ENCODE measurements at places on chromosomes 12 and 14.
A peak's percentile ranks its signal among the peaks of the same experiment; 100 is the strongest.

DNA sequence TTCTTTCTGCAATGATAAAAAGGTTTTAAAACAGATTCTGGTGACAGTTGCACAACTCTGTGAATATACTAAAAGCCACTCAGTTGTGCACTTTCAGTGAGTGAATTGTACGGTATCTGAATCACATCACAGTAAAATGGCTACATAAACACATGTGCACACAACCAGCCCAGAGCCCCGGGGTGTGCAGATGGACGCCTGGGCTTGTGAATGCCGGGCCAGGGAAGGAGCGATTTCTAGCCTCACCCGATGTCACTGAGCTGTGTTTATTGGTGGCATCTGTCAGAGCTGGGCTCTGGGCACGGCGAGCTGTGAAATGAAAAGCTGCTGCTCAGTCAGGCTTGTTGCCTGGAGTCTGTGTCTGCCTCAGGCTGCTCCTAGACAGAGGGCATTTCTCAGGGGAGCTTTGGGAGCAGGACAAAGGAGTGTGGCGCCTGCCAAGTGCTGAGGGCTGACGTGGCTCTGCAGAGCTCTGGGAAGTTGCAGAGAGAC lies 25.9 kb downstream of the RHOF start:
- no peaks in the 10 kb centered on the region for H3K4me1 ChIP-seq
- no peaks in the 10 kb centered on the region for H3K27me3 ChIP-seq
- H3K36me3 ChIP-seq = no peaks in the 10 kb centered on the region
- H3K4me3 ChIP-seq = no peak overlapping the region
- no peak for DNase-seq
- no peak overlapping the region for H3K27ac ChIP-seq

DNA sequence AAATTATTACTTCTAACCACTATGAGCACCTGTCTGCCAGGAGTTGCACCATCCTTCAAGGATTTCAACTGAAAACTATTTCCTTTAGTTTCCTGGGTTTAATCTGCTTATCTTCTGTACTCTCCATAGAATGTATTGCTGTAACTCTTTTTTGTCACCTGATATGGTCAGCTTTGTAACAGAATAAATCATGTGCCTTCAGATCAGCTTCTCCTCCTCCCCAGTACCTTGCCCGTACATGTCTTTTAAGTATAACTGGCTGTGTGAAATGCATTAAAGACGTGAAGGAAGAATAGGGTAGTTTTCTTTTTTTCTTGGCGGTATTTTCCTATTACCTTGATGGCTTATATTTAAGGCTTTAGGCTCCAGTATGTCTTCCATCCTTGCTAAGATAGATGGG lies 200.3 kb upstream of the NAV3 start:
- no peaks in the 10 kb centered on the region for H3K36me3 ChIP-seq
- H3K4me3 ChIP-seq = no peak overlapping the region
- no peaks in the 10 kb centered on the region for H3K27me3 ChIP-seq
- no peak overlapping the region for H3K27ac ChIP-seq
- no peaks in the 10 kb centered on the region for H3K4me1 ChIP-seq

DNA sequence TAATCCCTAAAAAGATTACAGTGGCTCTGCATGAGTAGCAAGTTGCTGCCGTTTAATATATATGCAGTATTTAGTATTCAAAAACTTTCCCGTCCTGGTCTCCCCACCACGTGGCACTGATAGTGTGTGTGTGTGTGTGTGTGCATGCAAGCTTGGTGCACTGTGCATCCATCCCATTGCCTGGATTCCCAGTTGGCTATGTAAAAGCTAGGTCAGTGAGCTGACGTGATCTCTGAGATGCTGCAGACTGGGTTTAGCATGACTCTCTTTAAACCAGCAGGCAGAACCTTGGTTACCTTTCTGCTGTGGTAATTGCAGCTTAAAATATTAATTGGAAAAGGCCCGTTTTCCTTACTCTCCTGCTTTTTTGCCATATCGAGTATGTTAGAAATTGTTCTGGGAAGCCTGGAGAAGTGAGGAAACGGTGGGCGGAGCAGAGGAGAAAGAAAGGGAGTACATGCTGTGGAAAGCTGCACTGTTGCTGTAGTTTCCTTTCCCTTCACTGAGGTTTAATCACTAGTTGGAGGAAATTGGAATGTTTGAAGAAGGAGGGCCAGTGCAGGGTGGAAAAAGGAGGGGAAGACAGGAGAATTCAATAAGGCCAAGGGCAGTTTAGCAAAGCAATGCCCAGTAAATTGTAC lies 4.0 kb upstream of the CNTN1 start:
- no peak overlapping the region for H3K4me3 ChIP-seq
- no peaks in the 10 kb centered on the region for H3K27me3 ChIP-seq
- DNase-seq = no peak
- H3K36me3 ChIP-seq = no peaks in the 10 kb centered on the region
- H3K27ac ChIP-seq = no peak overlapping the region

DNA sequence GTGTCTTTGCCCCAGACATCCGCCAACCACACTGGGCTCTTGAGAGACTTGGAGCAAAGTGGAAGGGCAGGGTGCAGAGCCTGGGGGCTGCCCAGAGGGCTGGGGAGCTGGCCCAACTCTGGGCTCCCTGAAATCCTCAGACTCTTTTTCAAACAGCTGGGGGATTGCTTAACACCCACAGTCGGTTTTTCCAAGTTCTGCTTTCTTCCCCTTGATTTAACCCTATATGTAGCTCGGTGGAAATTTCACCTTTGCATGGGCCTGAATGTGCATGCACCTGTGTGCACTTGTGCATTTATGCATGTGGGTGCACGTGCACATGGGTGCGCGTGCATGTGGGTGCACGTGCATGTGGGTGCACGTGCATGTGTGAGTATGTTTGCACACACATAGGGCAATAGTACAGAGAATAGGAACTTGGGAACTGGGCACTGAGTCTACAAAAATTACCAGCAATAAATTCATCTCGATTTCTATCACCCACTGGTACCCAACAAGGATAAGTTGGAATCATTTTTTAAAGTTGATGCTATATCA lies 52.3 kb upstream of the RFLNA start:
- DNase-seq = no peak
- no peak overlapping the region for H3K27ac ChIP-seq
- H3K36me3 ChIP-seq = no peaks in the 10 kb centered on the region
- H3K4me3 ChIP-seq = no peak overlapping the region
- H3K4me1 ChIP-seq = no peaks in the 10 kb centered on the region
- H3K27me3 ChIP-seq = no peaks in the 10 kb centered on the region

DNA sequence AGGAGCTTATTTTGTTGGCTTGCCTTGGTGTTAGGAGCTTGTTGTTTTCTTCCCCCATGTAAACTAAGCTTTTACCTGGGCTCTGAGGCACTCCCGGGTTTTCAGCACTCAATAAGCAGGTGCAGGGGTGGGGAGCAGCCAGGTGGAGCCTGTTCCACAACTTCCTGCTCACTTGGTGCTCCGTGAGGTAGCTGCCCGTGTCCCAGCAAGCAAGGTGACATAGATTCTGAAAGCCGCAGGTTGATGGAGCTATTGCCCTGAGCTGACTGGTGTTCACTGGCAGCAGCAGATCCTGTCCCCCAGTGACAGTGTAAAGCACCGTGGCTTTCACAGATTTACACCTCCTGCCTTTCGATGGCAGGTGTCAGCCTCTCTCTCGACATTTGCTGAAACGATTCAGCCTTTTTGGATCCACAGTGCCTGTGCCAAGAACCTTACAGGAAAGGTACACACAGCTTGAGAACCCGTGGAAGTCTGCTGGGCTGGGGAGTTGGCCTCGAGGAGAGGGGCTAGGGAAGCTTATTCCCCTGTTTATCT lies 295.7 kb upstream of the FKBP4 start:
- peaks cover 7% of the 10 kb centered on the region for H3K27me3 ChIP-seq
- no peak overlapping the region for H3K4me3 ChIP-seq

DNA sequence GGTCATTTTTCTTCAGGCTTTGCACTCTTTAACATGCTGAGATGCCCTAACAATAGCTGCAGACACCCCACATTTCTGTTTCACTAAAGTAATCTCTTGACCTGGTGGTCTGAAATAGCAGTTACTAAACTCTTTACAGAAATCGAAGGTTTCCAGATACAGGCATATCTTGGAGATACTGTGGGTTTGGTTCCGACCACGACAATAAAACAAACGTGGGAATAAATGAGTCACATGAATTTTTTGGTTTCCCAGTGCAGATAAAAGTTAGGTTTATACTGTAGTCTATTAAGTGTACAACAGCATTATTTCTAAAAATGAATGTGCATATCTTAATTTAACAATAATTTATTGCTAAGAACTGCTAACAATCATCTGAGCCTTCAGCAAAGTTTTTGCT lies 208.7 kb downstream of the EGLN3 start:
- no peaks in the 10 kb centered on the region for H3K27me3 ChIP-seq
- DNase-seq = no peak
- H3K36me3 ChIP-seq = no peaks in the 10 kb centered on the region
- no peak overlapping the region for H3K27ac ChIP-seq
- no peaks in the 10 kb centered on the region for H3K4me1 ChIP-seq
- no peak overlapping the region for H3K4me3 ChIP-seq

DNA sequence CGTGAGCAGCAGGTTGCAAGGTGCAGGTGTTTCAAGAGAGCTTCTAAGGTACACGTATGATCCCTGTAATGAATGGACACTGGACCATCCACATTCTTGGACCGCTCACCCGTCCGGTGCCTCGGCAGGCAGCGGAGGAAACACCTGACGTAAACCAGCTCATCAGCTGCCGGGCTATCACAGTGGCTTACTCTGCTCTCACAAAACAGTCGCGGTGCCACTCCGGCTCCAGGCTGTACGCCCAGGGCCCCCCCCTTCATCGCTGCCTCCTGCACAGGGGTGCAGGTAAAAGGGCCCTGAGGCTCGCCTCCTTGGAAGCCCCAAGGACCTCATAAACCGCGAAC lies 436 bp downstream of the VPS33A start:
- H3K36me3 ChIP-seq = peaks cover 17% of the 10 kb centered on the region
- no peaks in the 10 kb centered on the region for H3K27me3 ChIP-seq
- peak overlapping the region; percentile 96 for H3K27ac ChIP-seq
- peak overlapping the region; percentile 81 for H3K4me3 ChIP-seq
- peaks cover 6% of the 10 kb centered on the region for H3K4me1 ChIP-seq

DNA sequence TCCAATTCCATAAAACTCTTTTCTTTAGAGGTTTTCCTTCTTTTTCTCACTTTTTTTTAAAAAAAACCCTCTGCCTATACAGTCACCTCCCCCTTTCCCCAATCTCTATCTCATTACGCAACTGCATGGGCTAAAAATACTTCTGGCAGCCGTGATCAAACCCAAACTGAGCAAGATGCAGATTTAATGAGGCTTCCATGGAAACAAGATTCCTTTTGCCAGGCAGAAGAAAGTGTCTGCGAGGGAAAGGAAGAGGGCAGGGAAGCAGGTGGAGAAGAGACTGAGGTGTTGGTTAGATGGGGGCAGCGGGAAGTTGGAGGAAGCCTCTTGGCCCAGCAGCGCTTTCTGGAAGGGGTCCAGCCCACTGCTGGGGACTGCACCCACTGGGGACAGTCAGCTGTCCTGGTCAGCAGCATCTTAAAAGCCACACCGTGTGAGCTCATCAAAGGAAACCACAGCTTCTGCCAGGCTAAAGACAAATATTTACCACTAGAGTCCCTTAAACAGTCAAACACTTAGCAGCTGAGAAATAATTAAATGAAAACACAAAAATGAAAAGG lies 90.4 kb downstream of the SLC8A3 start:
- no peak overlapping the region for H3K27ac ChIP-seq
- DNase-seq = no peak
- H3K4me3 ChIP-seq = no peak overlapping the region

GRCh38 chr12:117334051-117334450 lies 27.4 kb downstream of the NOS1 start:
- H3K27ac ChIP-seq = no peak overlapping the region
- H3K27me3 ChIP-seq = no peaks in the 10 kb centered on the region
- H3K4me1 ChIP-seq = no peaks in the 10 kb centered on the region
- no peaks in the 10 kb centered on the region for H3K36me3 ChIP-seq

DNA sequence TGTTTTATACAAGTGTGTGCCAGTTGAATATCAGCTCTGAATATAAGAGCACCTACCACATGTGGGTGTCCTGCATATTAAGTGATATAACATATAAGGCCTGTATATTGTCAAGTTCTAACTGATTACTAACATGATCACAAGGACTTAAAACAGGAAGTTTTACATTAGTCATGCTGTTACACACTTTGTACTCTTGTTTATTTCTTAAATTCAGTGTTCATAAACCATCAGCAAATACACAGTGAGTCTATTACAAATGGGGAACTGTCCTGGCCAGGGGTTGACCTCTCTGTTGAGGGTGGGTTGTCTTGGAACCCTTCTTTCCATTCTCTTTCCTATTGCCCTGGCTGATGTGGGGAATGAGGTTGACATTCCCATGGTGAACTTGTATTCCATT lies 19.1 kb downstream of the HELB start:
- H3K27me3 ChIP-seq = no peaks in the 10 kb centered on the region
- no peak overlapping the region for H3K27ac ChIP-seq
- H3K4me3 ChIP-seq = no peak overlapping the region

DNA sequence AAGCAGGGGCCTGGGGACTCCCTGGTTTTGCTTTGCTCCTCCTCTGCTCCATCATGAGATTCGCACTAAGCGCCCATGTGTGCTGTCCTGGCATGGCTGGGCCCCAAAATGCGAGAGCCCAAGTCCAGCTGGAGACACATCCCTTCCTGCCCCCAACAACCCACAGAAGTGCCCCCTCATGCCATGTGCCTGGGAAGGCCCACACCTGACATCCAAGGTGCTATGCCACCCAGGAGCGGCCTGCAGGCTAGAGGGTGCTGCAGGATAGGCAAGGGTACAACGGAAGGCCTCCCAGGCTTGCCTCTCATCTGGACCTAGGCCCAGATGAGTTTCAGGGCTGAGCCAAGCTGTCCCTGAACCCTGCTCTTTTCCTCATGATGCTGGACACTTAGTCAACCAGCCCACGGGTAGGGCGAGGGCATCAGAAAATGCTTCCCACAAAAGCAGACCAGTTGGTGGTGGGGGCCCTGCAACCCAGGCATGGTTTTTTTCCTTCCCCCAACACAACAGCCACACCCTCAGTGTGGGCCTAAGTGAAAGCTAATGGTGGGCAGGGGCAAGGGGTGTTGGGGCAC lies 13.2 kb upstream of the KRT80 start:
- H3K27ac ChIP-seq = no peak overlapping the region
- no peak for DNase-seq
- no peaks in the 10 kb centered on the region for H3K4me1 ChIP-seq
- H3K4me3 ChIP-seq = no peak overlapping the region
- no peaks in the 10 kb centered on the region for H3K36me3 ChIP-seq

- H3K27me3 ChIP-seq = no peaks in the 10 kb centered on the region
- no peak overlapping the region for H3K4me3 ChIP-seq
- no peak for DNase-seq
- no peaks in the 10 kb centered on the region for H3K4me1 ChIP-seq
- no peaks in the 10 kb centered on the region for H3K36me3 ChIP-seq
- no peak overlapping the region for H3K27ac ChIP-seq
Measured at GRCh38 chr12:12336049-12336411, 14.0 kb downstream of the MANSC1 start.

DNA sequence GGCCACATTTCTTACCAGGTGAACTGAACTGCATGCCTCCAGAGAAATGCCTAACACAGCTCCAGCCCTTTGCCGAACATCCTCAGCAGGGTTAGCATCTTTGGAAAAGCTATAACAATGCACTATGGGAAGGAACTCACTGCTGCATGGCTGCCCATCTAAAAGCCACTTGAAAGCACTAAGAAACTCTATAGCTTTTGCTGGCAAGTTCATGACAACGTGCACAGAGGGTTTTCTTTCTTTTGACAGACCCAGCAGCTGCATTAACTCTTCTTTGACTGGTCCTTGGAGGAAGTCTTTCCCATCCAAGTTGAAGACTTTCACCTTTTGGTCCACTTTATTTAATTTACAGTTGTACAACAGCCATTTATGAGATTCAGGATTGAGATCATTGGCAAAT lies 5.3 kb downstream of the TRMT5 start:
- H3K4me1 ChIP-seq = no peaks in the 10 kb centered on the region
- no peaks in the 10 kb centered on the region for H3K36me3 ChIP-seq
- DNase-seq = no peak
- H3K27ac ChIP-seq = no peak overlapping the region
- no peak overlapping the region for H3K4me3 ChIP-seq

Measured in effector memory CD4-positive, alpha-beta T cell (primary cell).